Activated T-helper 17 cell treated with anti-CD3 and anti-CD28 coated beads, Interleukin-2, amount 50 U/mL, for 72 hours (primary cell): ENCODE measurements at places on chromosomes 7 and 10. TPM values are rescaled to one million over a fixed set of nuclear protein-coding genes. Genes with fewer than 3 reads are reported as not detected.

GRCh38 chr10:107544706-107545520 is 380.4 kb upstream of the SORCS1 start:
- no peak overlapping the region for H3K27ac ChIP-seq
- H3K4me3 ChIP-seq: no peak overlapping the region
- no peak for ATAC-seq
- H3K27me3 ChIP-seq: no peaks in the 10 kb centered on the region
- H3K4me1 ChIP-seq: no peaks in the 10 kb centered on the region
- no peaks in the 10 kb centered on the region for H3K36me3 ChIP-seq

DNA sequence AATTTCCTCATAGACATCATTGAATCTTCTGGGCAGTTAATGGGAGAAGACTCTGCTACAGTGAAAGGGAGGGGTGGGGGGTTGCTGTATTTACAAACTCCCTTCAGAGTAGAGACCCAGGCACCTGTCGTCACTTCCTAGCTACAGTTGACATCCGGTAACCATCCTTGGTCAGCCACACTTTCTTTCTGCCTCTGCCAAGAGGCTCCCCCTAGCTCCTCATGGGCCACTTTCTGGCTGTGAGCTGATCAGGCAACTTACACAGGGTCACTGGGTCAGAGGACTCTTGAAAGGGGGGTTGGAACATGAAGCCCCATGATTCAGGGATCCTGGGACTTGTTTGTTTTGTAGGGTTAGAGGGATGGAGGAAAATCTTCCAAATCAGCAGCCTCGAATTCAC is 1.2 kb downstream of the TECPR1 start:
- peak overlapping the region; percentile 94 for H3K4me3 ChIP-seq
- no peaks in the 10 kb centered on the region for H3K27me3 ChIP-seq
- H3K27ac ChIP-seq: peak overlapping the region; percentile 94
- peaks cover 35% of the 10 kb centered on the region for H3K36me3 ChIP-seq
- peaks cover 29% of the 10 kb centered on the region for H3K4me1 ChIP-seq

DNA sequence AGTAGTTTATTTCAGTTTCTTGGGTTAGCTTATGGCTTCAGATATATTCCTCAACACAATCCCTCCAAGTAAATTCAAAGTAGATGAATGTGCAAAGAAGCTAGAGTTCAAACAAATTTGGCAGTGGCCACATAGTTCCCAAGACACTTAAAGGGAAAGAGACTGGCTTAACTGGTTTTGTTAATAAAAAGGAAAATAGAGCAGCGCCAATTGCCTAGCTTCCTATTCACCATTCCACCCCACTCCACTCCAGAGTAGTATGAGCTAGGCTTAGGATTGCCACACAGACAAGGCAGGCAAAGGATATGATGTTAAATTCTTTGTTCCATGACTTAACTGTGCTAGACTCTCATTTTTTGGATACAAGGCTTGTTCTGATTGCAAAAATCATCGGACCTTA is 2.0 kb downstream of the XRCC2 start:
- no peak for ATAC-seq
- no peaks in the 10 kb centered on the region for H3K27me3 ChIP-seq
- H3K4me3 ChIP-seq: no peak overlapping the region
- H3K4me1 ChIP-seq: peaks cover 6% of the 10 kb centered on the region
- no peak overlapping the region for H3K27ac ChIP-seq

GRCh38 chr7:74527842-74528241 is 74.1 kb downstream of the GTF2IRD1 start:
- H3K27ac ChIP-seq: no peak overlapping the region
- no peak for ATAC-seq
- H3K27me3 ChIP-seq: no peaks in the 10 kb centered on the region
- H3K36me3 ChIP-seq: no peaks in the 10 kb centered on the region

DNA sequence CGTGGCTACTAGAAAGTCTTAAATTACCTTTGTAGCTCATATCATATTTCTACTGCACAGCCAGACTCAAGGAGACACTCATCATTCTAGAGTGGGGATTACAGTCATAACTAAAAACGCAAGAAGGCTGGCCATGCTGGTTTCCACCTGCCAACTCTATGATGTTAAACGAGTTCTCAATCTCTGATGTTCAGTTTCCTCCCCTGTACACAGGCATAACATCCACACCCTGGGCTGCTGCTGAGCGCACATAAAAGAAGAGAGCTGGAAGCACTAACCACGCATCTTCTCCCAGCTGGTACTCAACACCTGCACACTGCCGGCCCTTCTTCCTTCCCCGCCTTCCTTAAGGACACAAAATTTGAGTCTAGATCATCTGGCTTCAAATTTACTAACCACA is 60.5 kb downstream of the SORBS1 start:
- no peaks in the 10 kb centered on the region for H3K4me1 ChIP-seq
- no peak overlapping the region for H3K4me3 ChIP-seq
- ATAC-seq: peak; percentile 81
- H3K27ac ChIP-seq: no peak overlapping the region
- peaks cover 5% of the 10 kb centered on the region for H3K27me3 ChIP-seq

DNA sequence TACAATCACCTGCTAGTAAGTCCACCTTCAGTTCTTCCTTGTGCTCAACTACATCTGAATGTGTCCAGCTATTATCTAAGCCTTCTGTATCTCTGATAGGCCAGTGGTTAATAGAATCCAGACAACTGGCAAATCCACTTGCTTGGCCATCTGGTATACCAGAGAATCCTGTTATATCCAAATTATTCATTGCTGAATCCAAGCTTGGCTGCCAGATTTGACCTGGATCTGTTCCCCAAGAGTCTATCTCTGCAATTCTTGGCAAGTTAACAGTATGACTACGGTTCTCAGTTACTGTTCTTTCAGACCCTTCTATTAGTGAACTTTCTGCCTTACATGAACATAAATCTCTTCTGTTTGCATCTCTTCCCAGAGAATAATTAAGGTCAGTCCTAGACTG is 154.6 kb upstream of the TARP start:
- H3K36me3 ChIP-seq: no peaks in the 10 kb centered on the region
- H3K27ac ChIP-seq: no peak overlapping the region
- no peak overlapping the region for H3K4me3 ChIP-seq
- peaks cover 6% of the 10 kb centered on the region for H3K27me3 ChIP-seq
- ATAC-seq: no peak

The PPP1R3C gene
- total RNA-seq: not detected
